ENCODE measurements at places on chromosomes 11 and 22.

GRCh38 chr11:123450623-123451022 is 20.6 kb downstream of the GRAMD1B start:
- DNase-seq = no peak

- no peak for DNase-seq
These were observed 3.2 kb downstream of the PPP6R3 start for GRCh38 chr11:68463714-68464113.

GRCh38 chr11:94920311-94920710 is 53.0 kb downstream of the CWC15 start:
- DNase-seq = no peak

- no peak for DNase-seq
These were observed 62.7 kb downstream of the ISX start for GRCh38 chr22:35128637-35129036.

DNA sequence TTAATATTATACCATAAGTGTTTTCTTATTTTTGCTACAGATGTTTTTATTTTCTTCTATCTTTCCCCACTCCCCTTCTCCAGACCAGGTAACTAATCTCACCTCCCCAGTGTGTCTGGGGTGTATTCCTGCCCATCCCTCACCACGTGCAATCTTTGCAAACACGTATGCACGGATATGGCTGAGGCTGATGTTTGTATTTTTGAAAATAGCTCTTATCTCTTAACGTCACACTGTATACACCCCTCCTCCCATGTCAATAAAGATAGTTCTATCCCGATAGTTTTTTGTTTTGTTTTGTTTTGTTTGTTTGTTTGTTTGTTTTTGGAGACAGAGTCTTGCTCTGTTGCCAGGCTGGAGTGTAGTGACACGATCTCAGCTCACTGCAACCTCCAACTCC is 127.5 kb downstream of the FBXO7 start:
- DNase-seq = no peak

GRCh38 chr22:30948930-30949342 is 19.6 kb downstream of the MORC2 start:
- no peak for DNase-seq

DNA sequence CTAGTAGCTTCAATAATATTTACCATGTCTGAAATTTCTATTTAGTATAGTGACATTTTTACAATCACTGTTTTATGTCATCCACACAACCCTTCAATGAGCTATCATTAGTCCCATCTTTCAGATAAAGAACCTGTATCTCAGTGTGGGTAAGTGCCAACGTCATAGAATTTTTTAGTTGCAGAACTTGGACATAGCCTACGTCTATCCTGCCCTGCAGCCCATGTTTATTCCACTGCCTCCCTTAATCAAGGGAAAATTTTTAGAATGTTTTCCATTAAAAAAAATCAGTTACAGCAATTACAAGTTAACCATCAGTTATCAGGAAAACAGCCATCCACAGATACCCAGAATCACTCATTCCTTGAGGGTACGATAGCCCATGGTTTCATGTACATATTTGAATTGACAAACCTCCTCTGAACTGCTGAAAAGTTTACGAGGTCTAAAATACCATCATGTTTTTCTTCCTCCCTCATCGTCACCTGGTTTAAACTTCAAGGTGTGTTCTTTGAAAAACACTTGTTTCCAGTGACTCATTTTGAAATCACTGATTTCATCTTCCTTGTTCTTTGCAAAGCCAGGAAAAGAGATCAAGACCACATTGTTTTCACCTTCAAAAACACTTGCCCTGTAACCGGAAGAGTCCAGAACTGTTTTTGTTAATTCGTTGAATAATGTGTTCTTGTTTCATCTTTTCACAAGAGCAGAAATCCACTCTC is 100.9 kb downstream of the FAM76B start:
- DNase-seq = no peak

DNA sequence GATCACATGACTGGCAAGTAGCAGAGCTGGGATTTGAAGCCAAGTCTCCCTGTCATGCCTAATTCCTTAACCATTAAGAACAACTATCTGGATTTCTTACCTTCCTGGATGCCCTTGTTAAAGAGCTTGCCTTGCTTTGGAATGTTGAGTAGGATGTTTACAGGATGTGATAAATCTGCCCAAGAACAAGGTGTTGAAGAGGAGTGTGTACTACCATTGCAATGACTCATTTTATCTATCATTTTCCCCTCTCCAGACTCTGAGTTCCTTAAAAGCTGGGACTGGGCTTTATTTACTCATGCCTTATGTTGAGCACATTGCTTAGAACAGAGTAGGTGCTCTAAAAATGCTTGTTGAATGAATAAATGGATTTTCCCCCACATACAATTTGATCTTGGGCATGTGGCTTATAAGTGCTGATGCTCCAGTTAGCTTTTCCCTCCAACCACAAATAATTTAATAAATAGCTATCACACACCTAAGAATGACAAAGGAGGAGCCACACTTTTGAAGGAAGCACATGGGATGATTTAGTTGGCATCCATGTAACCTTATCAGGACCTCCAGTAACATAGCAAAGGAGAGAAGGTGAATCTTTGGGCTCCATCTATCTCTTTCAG is 268.6 kb upstream of the SESN3 start:
- no peak for DNase-seq

GRCh38 chr11:92803391-92803790 is 166.1 kb upstream of the MTNR1B start:
- DNase-seq = no peak

- DNase-seq = no peak
These were observed 499.3 kb upstream of the TENM4 start for GRCh38 chr11:79940165-79940564.

DNA sequence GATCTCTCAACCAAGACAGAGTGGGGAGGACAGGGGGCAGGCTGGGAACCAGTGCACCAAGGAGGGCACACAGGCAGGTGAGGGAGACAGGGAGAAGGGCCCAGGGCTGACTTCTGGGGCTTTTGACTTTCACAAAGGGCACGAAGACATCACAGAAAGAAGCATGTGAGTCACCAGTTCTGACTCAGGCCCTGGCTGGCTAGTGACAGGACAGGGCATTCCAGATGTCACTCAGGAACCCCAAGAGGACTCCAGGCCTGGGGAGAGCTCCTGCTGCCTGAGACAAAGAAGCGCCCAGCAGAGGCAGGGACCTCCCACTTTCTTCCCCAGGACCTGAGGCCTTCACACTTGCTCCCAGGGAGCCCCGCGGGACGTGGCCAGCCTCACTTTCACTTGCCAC is 497.2 kb downstream of the BUD13 start:
- DNase-seq = no peak

DNA sequence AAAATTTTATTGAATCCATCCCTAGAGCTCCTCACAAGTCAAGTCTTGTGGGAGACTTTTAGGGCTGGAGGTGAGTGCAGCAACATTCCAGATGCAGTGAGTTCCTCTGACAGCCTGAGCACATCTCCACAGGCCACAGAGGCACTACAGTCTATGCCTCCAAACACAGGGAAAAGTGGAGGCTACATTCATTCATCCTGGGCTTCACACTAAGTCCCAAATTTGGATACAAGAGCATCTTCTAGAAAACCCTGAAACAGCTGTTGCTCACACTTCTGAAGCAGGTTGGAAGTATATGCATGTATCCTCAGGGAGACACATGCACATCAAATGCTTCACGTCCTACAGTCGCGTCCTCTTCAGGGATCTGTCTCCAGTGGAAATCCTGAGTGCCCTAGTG is 1.2 kb downstream of the CD3D start:
- DNase-seq = no peak

All from stimulated activated CD4-positive, alpha-beta T cell treated with anti-CD3 and anti-CD28 coated beads, Interleukin-15, amount 100 ng/mL, for 24 hours (primary cell).